Smooth muscle cell of the umbilical artery (primary cell): ENCODE measurements at places on chromosomes 4 and X. TPM values are rescaled to one million over a fixed set of nuclear protein-coding genes. Genes with fewer than 3 reads are reported as not detected.

GLOD5 gene
- total RNA-seq, result not detected in 2 replicates

SHROOM3 gene
- 1.8 and 5.3 TPM in 2 replicates for total RNA-seq

NPFFR2 gene
- not detected in 2 replicates for total RNA-seq

RHOXF2B gene
- total RNA-seq, result not detected in 2 replicates

TLR8 gene
- not detected in 2 replicates for total RNA-seq
